T1000 (cell line): ENCODE measurements at places on chromosomes 1 and 21.

DNA sequence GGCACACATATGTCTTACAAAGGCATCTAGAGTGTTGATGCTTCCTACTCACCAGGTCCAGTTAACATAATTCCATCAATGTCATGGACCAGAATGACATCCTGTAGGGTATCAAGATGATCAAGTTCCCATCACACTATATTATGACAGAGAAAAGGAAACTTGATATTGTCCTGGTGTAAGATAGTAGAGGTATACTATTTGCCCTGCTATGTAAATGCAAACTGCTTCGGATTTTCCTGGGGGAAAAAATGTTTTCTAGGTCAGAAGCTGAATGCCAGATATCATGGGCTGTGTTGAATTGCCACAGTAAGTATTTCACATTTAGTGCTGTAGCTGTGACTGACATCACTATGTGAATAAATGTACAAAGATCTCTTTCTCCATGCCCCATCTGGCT lies 16.2 kb upstream of the HYI start:
- no peak for DNase-seq

GRCh38 chr1:11770011-11770410 lies 8.0 kb downstream of the C1orf167 start:
- DNase-seq, result no peak

DNA sequence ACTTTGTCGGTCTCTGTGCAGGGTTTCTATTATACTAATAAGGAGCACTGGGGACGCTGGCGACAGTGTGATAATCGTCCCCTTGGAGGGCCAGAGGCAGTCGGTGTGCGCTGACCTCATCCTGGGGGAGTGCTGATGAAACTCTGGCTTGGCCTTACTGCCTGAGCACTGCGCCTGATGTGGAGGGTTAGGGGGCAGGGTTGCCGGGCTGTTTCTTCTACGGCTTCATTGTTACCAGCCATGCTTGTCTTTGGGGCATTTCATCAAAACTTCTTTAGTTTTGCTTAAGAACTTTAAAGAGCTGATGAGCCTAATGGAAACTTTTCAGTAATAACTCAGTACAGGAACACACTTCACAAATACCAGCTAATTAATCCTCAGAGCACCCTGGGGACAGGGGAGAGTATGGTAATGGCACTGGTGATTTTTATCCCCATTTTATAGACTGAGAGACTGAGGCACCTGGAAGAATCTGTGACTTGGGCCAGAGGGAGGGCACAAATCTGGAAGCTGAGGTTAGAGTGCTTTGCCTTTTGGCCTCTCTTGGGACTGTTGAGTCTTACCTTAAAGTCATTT lies 81.8 kb downstream of the PEX14 start:
- DNase-seq, result no peak

DNA sequence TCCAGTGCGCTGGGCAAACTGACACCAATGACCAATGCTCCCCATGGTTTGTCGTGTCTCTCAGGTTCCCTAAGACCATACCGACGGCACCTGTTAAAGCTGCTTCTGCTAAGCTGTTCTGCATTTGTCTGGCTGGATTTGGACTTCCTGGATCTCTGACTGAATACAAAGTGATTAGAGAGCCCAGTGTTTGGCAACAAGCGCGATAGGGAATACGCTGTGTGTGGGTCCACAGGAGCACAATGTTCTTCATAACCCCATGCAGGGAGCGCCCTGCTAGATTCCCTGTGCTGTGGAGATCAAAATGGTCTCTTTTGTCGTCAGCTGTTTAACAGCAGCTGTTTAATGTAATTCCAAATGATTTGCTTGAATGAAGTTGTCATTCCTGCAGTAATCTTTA lies 26.0 kb upstream of the ESRRG start:
- no peak for DNase-seq

GRCh38 chr1:184553845-184554244 lies 167.0 kb downstream of the C1orf21 start:
- no peak for DNase-seq

DNA sequence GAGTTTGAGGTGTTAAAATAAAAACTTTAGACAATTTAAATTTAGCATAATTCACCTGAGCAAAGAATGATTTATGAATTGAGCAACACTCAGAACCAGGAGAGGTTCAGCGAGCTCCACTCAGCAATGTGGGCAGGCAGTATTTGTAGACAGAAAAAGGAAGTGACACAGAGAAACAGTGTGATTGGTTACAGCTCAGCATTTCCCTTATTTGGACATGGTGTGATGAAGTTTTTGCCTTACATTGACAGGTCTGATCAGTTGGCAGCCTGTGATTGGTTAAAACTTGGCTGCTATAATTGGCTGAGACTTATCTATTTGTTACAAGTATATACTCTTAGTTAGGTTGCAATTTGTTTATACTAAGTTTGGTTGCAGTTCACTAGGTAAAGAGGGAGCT lies 621.2 kb upstream of the PRMT6 start:
- no peak for DNase-seq

DNA sequence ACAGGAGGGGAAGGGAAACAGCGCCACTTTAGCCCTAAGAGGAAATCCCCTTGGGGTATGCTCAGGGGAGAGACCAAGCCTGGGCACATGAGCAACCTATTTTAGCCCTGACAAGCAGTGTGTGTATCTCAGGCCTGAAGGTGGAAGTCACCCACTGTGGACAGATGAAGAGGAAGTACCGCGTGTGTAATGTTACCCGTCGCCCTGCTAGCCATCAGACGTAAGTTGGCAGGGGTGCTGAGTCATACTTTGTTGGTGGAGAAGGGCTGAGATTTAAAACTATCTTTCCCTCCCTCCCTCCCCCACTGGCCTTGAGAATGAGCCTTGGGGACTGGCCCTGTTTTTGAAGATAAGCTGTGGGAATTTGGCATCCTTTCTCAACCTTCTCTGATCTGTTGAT lies 11.2 kb downstream of the AGO1 start:
- DNase-seq, result no peak

DNA sequence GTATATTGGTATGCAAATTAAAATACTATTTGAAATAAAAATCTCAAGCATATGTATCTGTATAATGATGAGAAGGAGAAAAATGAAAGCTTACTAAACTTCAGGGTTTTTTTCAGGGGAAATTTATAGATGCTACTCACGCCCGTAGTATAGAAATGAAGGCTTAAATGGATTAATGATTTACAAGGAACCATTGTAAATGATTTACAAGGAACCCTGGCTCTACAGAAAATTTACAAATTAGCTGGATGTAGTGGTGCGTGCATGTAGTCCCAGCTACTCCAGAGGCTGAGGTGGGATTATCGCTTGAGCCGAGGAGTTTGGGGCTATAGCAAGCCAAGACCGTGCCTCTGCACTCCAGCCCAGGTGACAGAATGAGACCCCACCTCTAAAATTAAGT lies 150.5 kb downstream of the PCBP3 start:
- no peak for DNase-seq

DNA sequence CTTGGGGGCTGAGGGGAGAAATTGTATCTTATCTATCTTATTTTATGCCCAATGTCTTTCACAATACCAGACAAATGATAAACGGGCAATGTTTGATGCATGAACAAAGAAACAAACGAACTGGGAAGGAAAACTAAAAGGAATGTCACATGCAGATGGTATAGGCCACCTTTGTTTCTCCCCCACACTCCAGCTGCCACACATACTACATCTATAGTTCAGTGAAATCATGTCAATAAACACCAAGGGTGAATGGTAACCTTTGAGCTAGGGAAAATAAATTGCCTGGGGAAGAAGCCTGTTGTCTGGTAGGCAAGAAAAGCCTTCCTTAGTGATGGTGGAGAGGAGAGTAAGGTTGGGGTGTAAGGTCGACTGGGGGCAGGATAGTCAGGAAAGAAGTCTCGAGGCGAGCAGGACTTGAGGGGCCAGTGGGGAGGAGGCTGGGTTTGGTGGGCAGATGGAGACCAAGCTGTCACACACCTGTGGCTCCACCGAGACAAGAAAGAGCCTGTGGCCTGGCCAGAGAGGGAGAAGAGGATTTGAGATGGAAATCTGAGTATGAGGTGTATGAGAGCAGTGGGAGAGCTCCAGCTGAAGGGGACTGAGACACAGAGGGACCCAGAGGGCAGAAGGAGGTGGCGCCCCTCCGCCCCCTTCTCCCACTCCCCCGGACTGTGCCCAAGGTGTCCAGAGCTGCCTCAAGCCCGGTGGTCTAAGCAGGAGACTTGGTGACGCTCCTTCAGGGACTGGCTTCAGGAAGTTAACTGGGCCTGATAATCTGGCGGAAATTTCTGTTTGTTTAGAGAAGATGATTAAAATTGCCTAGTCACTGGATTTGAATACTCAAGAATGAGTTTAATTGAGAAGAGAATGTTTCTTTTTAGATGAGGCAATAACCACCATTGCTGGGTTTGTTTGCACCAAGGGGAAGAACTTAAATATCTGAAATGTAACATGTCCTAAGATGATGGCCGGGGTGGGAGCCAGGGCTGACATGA lies 37.3 kb downstream of the ATF3 start:
- no peak for DNase-seq

- DNase-seq, result no peak
Measured at GRCh38 chr1:244603498-244603897, 49.4 kb upstream of the DESI2 start.

- peak; percentile 38 for DNase-seq
Measured at GRCh38 chr1:99808391-99809115, 41.6 kb upstream of the AGL start.

- no peak for DNase-seq
Measured at GRCh38 chr1:60672449-60672848, 409.9 kb upstream of the NFIA start.

- DNase-seq, result no peak
Measured at GRCh38 chr1:67514786-67515185, 84.6 kb upstream of the SERBP1 start.

DNA sequence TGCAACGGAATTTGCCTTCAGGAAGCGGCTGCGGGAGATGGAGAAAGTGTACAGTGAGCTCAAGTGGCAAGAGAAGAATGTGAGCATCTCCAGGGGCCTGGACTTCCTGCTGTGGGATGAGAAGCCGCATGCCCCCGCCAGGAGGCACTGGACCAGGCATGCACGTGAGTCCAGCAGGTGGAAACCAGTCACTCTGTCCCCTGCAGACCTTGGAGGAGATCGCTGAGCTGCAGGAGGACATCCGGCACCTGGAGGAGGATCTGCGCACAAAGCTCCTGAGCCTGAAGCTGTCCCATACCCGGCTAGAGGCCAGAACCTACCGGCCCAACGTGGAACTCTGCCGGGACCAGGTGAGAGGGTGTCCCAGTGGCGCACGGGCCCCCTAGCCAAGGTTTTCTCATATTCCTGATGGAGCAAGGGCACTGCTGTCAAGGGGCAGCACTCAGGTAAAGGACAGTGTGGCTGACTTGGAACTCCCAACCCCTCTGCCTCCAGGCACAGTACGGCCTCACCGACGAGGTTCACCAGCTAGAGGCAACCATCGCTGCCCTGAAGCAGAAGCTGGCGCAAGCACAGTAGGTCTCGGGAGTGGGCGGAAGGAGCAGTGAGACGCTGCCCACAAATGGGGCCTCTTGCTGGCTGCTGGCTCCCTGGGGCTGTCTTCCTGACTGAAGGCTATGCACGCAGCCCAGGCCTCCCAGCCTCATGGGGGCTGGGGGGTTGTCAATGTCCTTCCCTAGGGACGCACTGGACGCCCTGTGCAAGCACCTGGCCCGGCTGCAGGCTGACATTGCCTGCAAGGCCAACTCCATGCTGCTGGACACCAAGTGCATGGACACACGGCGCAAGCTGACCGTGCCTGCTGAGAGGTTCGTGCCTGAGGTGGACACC lies 1.2 kb upstream of the ADPRS start:
- no peak for DNase-seq

GRCh38 chr1:167841530-167841929 lies 72.4 kb downstream of the ADCY10 start:
- DNase-seq, result no peak

- DNase-seq, result no peak
Measured at GRCh38 chr1:26469558-26469957, 2.7 kb upstream of the HMGN2 start.

DNA sequence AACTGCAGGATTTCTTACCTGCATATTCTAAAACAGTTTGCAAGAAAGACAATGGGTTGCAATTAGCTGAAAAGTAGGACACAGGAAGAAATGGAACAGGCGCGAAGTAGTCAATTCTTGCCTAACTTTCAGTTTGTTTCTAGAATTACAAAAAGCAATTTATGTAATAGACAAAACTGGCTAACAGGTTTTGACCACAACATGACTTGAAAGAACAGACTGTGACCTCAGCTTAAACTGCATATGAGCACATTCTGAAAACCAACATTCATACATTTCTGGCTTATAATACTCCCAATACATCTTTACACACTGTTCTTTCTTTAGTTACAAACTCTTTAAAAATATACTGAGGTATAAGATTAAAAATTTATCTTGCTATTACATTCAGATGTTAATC lies 405.9 kb upstream of the B3GALT2 start:
- DNase-seq, result no peak

GRCh38 chr1:223017291-223017690 lies 125.8 kb downstream of the TLR5 start:
- DNase-seq, result no peak

- DNase-seq, result no peak
Measured at GRCh38 chr1:23816906-23817305, 8.3 kb downstream of the HMGCL start.

GRCh38 chr1:176220100-176220689 lies 13.1 kb upstream of the COP1 start:
- no peak for DNase-seq

DNA sequence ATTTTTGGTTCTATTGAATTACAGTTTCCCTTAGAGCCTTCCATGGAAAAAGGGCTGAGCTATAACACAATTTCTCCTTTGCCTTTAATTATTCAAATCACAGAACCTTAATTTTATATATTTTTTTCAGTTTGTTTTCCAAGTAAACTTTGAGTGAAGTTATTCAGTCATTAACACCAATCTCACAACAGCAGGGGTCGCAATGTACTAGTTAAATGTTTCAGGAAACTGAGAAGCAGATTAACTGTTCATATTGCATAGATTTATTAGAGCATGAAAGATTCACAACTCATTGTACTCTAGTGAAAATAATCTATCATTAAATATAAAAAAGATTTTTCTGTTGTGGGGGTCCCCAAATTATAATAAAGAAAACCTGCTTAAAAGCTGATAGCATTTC lies 64.1 kb downstream of the KIFAP3 start:
- DNase-seq, result no peak

DNA sequence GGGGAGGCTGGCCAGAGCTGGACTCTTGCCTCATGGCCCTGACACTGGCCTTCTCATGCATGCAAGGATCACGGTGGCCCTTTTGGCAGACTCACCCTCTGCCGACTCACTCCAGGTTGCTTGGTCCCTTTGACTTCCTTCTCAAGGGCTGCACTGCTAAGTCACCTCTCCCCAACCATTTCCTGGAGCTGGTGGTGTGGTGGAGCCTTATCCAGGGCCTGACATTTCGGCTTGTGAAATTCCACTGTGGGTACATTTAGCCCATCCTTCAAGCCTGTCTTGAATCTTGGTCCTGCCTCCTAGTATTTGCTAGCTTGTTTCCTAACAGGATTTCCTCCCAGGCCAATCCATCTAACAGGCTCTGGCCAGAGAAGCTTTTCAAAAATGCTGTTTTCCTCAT lies 52.6 kb upstream of the JUN start:
- DNase-seq, result no peak
